ENCODE measurements at places on chromosomes 11 and 22.

DNA sequence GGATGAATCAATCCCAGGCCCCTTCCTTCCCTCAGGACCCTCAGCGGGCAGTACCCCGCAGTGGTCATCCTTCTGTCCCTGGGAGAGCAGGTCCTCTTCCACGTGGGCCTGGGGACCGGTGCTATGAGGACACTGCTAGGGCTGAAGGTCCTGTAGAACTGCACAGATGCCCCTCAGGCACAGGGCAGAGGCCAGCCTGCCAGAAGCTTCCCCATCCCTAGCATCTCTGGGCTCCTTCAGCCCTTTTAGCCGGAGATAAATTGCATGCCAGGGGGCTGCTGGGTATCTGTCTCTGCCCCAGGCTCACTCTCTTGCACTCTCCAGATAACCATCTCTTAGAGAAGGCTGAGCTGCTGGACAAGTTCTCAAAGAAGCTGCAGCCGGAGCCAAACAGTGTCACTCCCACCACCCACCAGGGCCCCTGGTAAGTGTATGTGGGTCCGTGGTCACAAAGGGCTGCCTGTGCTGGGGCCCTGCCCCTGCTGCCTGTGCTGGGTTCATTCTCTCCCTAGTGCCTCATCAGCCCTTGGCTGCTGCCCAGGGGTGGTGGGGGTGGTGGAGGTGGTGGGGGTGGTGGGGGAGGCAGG, 2.3 kb downstream of the ATG16L2 start:
- no peak for DNase-seq

- DNase-seq: no peak
These were observed 374.6 kb upstream of the LUZP2 start for GRCh38 chr11:24122291-24122690.

- DNase-seq: no peak
These were observed 744.7 kb downstream of the KCNA4 start for GRCh38 chr11:29272019-29272654.

DNA sequence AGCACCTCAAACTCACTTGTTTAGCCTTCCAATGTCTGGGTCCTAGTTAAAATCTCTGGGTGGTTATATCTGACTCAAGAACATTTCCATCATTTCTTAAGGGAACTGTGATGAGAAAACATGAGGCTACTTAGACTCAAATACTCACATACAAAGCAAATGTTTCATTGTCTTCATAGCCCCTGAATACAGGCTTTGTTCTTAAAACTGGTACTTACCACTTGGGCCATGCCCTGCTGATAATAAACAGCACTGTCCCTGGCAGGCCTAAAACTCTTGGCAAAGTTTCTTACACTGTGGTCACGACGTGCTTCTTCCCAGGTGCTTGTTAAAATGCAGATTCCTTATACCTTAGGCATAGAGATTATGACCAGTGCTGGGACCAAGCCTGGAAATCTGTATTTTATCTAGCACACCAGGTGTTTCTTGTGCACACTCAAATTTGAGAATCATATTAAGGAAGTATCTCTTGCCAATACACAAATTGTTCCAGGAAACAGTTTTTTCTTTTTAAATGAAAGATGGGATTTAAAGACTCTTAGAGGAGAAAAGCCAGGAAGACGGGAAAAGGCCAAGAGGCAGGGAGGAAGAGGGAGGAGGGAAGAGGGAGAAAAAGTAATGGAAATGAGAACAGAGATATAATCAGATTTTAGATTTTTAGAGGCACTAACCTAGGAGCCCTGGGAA, 287.9 kb upstream of the MPPED2 start:
- no peak for DNase-seq

- DNase-seq: no peak
These were observed 36.6 kb downstream of the KIAA1671 start for GRCh38 chr22:24989135-24989534.

GRCh38 chr11:67264877-67265632, 1.2 kb upstream of the GRK2 start:
- no peak for DNase-seq

GRCh38 chr11:61254403-61255025, 13.5 kb downstream of the PGA5 start:
- DNase-seq: peak; percentile 58

DNA sequence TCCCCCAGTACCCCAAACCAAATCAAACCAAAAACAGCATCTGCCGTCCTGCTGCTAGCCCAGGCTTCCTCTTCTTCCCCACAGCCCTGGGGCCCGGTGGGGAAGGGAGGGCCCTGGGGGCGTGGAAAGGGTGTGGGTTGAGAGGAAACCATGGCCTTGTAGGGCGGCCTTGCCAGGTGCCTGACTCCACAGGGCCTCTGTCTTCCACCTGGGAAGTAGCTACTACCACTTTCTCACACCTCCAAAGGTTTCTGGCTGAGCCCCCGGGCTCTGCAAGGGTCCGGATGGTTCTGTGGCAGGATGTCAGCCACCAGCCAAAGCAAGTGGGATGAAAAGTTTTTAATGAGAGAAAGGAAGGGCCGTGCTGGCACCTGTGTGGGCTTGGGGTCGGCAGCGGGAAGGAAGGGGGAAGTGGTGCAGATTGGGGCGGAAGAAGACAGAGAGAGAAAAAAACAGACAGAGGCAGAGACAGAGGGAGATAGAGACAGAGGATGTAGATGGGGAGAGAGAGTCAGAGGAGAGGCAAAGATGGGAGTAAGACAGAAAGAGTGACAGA, 10.5 kb downstream of the TPST2 start:
- peak; percentile 51 for DNase-seq

DNA sequence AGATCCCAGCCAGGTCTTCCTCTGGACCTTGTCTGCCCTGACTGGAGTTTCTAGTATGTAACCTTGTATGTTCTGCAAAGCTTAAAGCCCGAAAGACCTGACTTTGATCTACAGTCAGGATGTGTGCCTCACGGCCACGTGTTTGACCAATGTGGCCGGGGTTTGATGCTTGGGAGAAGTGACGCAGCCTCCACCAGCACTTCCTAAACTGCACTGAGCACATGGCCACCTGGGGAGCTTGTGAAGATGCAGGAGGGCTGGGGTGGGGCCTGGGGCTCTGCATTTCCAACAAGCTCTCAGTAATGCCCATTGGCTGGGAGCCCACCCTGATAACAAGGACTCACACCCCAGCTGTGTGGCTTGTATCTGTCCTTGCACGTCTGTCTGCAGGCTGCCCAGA, 53.2 kb downstream of the NAT10 start:
- no peak for DNase-seq

- no peak for DNase-seq
These were observed 22.9 kb downstream of the RAB38 start for GRCh38 chr11:88152381-88152780.

GRCh38 chr11:12691473-12691872, 17.3 kb downstream of the TEAD1 start:
- DNase-seq: no peak

GRCh38 chr11:73156686-73157085, 14.6 kb upstream of the FCHSD2 start:
- no peak for DNase-seq

- no peak for DNase-seq
These were observed 6.5 kb downstream of the KREMEN1 start for GRCh38 chr22:29079218-29079901.

- DNase-seq: no peak
These were observed 24.1 kb upstream of the CLMP start for GRCh38 chr11:123219066-123219690.

- no peak for DNase-seq
These were observed 4.1 kb downstream of the LRRC56 start for GRCh38 chr11:541433-541885.

GRCh38 chr11:1736447-1736992, 13.9 kb downstream of the IFITM10 start:
- no peak for DNase-seq

- DNase-seq: no peak
These were observed 43.3 kb upstream of the EP300 start for GRCh38 chr22:41048791-41049717.

- DNase-seq: no peak
These were observed 1430.7 kb downstream of the BRD1 start for GRCh38 chr22:48396785-48397530.

GRCh38 chr11:102046841-102047240, 396 bp upstream of the CFAP300 start:
- no peak for DNase-seq

GRCh38 chr11:78147807-78148206, 8.4 kb upstream of the ALG8 start:
- no peak for DNase-seq

- DNase-seq: no peak
These were observed 29.1 kb downstream of the TRIM29 start for GRCh38 chr11:120108785-120109168.

DNA sequence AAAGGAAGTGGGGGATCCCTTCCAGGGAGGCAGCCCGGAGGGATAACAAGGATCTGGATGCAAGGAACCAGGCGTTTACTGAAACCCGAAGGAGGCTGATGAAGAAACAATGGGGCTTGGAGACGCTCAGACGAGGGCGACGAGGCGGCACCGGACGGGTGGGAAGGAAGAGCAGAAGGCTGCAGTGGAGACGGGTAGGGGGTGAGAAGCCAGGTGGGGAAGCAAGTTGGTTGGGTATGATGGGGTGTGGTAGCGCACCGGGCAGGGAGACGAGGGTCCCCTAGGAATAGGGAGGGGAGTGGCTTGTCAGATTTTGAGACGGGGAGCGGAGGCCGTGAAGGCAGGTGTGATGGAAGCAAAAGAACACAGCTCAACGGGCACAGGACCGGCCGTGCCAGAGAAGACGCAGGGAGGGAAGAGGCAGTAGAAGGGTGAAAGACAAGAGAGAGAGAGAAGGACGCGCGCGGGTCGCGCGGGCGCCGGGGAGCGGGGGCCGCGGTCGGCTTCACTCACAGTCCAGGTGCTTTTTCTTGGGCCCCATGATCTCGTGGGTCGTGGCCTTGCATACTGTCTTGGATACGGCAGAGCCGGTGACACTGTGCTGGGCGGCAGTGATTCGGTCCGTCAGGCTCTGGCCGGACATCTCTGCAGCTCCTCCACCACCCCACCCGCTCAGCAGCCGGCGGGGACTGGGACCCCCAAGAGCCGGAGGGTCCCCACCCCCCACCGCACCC, 579 bp downstream of the PICALM start:
- peak; percentile 18 for DNase-seq

DNA sequence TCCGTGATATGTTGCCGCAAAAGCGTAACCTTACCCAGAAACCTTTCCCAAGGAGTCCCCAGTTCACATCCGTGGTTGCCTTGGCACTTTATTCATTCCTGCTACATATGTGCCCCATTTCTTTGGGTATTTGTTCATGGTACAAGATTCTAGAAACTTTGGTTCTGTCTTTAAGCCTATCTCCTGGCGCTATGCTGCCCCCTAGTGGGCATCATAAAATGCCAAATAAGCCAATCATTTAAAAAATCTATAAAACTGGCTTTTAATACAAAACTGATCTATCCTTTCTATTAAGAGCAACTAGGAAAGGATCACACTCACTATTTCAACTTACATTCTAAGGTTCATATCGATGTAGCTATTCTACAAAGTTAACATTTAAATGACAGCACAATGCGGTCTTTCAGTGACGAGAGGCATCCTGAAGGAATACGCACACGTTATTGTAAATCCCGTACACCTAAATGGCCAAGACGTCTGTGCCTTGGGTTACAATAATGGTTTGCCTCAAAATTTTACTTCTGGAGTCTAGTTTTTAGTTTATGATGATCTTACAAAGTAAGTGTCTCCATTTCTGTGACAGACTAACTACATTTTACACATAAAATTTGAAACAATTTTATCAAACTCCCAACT, 16.2 kb downstream of the PIWIL3 start:
- DNase-seq: peak; percentile 52

- no peak for DNase-seq
These were observed 255.1 kb downstream of the TTC28 start for GRCh38 chr22:28424427-28425080.

DNA sequence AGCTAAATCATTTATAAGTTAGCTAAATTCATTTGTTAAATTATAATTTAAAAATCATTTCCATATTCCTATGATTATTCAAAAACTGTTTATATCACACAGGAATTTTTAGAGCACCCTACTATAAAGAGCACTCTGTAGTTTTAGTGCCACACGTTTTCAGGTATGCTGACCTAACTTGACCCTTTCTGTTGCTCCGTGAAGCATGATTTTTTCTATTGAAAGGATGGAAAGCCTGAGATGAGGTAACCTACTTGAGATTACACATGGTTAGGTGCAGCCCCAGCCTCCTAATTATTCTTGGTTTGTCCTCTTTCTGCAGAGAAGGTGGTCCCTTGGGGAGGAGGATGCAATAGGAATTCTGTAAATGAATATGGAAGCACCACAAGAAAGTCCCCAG, 72.6 kb downstream of the PPFIBP2 start:
- DNase-seq: no peak

DNA sequence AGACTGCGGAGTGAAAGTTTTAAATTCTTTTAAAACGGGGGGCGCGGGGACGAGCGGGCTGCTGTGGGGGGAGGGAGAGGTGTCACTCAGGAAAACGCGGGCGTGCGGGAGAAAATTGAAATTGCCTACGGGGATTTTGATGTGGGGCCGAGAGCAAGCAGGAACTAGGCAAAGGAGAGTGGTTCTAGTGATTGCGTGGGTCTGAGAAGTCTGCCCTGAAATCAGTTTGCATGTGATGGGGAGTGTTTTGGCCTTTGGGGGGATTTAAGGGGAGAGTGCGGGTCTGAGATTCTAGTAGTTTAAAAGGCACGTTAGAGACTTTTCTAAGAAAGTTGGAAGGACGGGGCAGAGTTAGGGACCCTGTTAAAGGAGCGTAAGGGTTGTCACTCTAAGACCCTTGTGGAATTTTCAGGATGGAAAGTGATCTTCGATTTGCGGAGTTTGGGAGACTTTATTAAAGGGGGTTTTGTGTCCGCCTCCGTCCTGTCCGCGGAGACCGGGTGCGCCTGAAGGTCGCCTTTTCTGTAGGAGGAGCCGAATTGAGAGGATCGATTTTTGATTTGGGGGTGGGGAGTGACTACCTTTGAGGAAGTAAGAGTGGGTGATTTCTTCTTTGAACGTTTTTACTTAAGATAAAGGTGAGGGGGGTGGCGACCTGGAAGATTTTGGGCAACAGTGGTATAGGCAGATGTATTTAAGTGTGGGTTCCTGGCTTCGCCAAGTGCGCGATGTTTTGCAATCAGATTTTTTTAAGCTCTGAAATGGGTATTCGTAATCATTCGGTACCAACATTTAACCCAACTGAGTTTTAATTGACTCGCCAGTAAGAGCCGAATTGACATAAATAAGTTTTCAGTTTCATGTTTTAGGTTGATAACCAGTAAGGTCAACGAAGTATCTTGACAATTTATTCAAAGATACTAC, 1.1 kb downstream of the EED start:
- peak; percentile 27 for DNase-seq

DNA sequence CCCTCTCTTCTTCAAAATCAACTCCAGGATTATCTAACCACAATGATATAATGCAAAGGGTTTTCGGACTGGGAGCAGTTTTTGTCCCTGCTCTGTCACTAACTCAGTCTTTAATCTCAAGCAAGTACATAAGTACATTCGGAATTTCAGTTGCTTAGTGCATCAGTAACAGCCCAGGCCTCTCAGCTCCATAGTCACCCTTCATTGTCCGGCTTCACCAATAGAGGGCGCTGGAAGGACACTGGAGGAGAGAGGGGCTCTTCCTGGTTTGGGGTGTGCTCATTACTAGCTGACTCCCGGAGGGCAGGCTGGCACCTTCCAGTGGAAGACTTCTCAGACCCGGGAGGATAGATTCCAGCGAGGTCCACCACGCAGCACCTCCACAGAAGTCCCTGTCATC, 90.4 kb upstream of the PDGFD start:
- DNase-seq: no peak

- no peak for DNase-seq
These were observed 39.4 kb downstream of the C22orf31 start for GRCh38 chr22:29022101-29022817.

GRCh38 chr22:49893025-49893424, 25.2 kb downstream of the ALG12 start:
- DNase-seq: no peak

GRCh38 chr22:50274311-50274710, 4.1 kb upstream of the MAPK11 start:
- peak; percentile 46 for DNase-seq
